Stimulated activated CD8-positive, alpha-beta memory T cell treated with anti-CD3 and anti-CD28 coated beads, Interleukin-4, amount 100 ng/mL, for 1 hour (primary cell): ENCODE measurements at places on chromosomes 16 and 17.

DNA sequence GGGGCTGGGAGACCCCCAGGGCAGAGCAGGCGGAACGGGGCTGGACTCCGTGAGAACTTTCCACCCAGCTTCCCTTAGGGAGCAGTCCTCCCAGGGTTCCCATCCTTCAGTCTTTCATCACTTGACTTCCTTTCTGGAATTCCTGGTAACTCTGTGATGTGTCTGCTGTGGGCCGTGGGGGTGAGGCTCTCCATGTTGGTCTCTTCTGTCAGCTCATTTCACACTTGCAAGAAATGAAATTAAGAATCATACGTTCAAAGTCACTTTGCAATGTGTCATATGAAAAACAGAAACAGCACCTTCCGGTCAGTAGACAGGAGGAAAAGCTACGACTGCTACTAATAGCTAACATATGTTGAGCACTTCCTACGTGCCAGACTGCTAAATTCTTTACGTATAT lies 5.4 kb upstream of the BBS2 start:
- no peak for DNase-seq

DNA sequence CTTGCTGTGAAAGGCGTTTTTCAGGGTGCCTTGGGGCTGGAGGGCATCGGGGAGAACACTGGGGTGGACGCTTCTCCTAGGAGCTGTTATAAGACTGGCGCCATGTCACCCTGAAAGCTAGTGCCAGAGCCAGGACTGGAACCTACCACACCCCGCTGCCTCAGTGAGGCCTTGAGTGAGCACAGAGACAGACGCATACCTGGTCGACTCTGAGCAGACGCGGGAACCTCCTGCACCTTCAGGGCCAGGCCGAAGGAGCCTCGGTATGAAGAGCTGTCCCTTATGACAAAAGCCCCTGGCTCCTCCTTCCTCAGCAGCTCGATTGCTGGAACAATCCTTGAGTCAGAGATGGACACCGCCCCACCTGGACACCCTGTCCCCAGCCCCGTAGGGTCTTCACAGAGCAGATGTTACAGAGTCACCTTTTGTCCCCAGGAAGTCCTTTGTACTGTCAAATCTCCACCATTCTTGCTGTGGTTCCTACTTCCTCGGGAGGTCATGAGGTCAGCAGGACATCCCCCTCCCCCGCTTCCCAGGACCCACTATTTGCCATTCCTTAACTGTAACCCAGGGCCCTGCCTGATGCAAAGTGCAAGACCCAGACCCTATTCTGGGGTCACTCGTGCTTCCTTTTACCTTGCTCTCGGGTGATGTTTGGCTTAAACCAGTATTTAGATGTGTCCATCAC lies 17.0 kb downstream of the TNS4 start:
- no peak for DNase-seq

DNA sequence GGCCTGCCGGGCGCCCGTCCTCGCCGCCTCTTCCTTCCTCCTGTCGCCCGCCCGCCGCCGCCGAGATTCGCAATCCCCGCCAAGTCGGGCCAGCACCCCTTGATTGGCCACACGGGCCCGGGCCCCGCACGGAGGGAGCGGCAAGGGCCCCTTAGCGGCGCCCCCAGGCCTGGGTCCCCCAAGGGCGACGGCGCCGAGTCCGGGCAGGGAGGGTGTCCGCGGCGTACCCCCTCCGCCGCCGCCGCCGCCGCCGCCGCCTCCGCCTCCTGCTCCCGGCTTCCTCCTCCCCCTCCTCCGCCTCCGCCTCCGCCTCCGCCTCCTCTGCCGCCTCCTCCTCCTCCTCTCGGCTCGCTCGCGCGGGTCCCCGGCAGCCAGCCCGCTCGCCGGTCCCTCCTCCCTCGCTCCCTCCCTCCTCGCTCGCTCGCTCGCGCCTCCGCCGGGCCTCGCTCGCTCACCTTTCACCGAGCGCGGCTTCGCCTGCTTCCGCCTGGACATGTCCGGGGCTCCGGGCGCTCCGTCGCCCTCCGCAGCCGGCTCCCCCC lies 561 bp downstream of the ZNF423 start:
- peak; percentile 42 for DNase-seq

GRCh38 chr17:4498461-4499397 lies at the start of gene SPNS2:
SPNS2 (plus strand) TSS chr17:4498881; CDS start chr17:4499048, 167 bp downstream.
- peak; percentile 18 for DNase-seq

DNA sequence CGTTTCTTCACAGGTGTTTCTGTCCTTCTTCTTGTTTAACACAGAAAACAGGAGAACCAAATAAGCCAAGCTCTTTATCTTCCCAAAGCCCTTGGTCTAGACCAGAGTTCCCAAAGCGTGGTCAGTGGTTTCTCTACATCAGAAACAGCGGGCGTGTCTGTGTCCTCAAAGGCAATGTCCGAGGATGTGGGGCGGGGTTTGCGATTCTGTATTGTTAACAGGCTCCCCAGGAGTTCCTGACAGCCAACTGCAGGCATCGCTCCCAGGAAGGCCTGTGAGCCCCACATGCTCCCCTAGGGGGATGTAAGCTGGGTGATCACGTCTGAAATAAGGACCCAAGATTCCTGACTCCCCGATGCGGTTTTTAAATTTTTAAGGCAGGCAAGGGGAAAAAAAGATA lies 28.4 kb upstream of the SLC25A19 start:
- no peak for DNase-seq

- DNase-seq = no peak
Measured at GRCh38 chr17:413706-414380, 61.2 kb upstream of the RPH3AL start.

GRCh38 chr16:58325941-58326340 lies 31.1 kb upstream of the PRSS54 start:
- DNase-seq = no peak

GRCh38 chr17:7432296-7432695 lies 2.9 kb upstream of the TMEM102 start:
- no peak for DNase-seq

DNA sequence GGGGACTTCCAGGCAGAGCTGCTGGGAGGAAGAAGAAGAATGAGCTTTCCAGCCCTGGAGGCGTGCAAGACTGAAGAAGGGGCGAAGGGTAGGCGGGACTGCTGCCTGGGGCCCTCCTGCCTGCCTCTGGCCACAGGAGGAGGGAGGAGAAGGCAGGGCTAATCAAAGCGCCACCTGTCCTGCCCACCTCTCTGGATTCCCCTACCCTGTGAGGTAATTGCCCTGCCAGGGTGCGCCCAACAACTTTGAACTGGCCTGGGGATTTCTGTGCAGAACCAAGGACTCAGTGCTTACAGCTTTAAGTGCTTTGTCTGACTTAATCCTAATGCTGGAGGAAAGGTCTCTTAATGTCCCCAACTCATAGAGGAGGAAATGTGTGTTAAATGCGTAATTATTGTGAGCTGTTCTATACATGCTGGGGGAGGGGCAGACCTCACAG lies at the start of gene NOXO1:
NOXO1 (minus strand) TSS at position 72 of the 439 bp plus-strand sequence. CDS start 290 bp downstream, outside the sequence.
- DNase-seq = no peak

- no peak for DNase-seq
Measured at GRCh38 chr16:89449726-89450335, 40.5 kb downstream of the ANKRD11 start.
